ENCODE measurements at places on chromosomes 13 and 19. TPM values are rescaled to one million over a fixed set of nuclear protein-coding genes. Genes with fewer than 3 reads are reported as not detected.

Gene HSPB6
- not detected for total RNA-seq

GRCh38 chr13:29503041-29503837 lies 92.2 kb downstream of the SLC7A1 start:
- DNase-seq, result no peak

DNA sequence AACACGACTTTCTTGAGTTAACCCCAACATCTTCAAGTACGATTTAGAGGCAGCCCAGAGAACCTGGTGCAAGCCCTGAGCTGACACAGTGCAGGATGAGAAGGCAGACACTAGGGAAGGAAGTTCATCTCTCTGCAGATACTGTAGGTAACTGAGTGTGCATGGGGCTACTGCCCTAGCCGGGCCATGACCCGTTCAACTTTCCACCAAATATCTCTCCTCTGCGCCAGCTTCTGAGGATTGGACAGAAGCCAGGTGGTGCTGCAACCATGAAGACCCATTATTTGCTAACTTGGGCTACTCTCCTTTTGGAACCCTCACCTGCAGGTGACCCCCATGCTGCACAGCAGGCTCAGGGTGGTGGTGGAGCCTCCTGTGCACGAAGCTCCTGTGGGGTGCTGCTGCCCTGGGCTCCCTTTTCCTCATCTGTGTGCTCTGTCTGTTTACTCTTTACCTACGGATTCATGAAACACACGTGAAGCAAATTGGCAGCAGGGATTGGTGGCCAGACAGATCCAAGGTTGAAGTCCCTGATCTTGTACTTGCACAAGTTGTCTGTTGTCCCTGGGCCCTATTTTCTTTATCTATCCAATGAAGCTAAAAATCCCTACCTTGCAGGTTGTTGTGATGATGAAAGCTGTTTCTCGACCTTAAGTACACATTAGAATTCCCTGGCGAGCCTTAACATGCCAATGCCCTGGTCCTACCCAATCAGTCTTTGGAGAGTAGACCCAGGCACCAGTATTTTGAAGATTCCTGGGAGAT lies 227.8 kb downstream of the LACC1 start:
- no peak for DNase-seq

DNA sequence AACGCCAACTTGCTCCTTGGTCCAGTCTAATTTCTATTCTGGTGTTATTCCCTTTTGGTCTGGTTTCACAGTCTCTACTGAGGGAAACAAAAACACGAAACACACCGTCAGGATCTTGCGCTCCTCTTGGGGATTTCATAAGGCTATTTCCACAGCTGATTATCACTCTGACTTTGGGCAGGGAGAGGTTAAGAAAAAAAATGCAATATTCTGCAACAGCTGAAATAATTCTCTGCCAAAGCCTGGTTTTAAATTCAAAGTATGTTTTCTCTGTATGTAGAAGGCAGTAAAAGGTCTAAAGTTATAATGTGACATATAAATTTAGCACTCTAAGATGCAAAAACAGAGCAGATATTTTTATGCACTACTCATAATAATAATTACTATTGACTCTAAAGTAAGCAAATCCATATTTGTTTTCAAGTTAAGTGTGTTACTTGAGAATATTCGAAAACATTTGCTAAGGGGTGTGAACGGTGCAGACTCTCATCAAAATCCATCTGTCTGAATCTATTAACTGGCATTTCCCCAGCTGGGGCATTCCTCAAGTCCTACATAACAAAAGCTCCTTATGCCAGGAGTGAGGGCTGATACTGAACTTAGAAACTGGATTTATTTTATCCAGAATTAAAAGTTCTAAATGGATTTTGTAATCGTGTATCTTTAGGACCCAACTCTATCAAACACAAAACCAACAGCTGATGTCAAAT lies 38.4 kb upstream of the STARD13 start:
- DNase-seq, result no peak

DNA sequence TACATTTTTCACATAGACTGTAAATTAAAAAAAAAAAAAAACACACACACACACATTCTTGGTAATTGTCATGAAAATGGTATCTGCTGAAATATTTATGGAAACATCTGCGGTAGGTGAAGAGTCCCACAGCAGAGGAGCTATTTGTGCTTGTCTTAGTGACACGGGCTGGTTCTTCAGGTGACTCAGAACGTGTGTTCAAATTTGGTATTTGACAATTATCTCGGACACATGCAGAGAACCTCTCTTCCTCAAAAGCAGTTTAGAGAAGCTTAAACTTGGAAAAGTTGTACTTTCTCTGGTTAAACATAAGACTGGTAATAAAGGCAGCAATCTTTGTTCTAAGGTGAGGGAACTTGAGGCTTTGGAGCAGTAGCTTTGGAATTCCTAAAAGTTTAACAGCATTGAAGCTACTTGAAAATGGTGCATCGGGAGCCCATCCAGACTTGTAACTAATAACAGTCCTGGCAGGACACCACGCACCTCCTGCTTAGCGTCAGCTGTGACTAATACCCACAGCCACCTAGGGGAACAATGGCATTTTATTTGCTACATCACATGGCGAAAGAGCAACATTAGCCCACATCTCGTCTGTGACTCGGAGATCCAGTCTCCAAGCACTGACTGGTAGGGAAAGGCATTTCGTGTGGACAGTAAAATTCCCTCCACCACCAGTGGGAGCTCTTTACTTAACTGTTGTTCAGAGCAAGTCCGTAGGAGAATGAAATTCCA lies 1505.1 kb upstream of the SLC10A2 start:
- DNase-seq, result peak; percentile 87

GRCh38 chr13:101544979-101545378 lies 92.5 kb downstream of the ITGBL1 start:
- DNase-seq, result no peak

- DNase-seq, result no peak
Observed at GRCh38 chr13:108305655-108306054, 36.1 kb downstream of the TNFSF13B start.

GRCh38 chr19:31448221-31448657 lies 99.0 kb upstream of the TSHZ3 start:
- DNase-seq, result peak; percentile 52

DNA sequence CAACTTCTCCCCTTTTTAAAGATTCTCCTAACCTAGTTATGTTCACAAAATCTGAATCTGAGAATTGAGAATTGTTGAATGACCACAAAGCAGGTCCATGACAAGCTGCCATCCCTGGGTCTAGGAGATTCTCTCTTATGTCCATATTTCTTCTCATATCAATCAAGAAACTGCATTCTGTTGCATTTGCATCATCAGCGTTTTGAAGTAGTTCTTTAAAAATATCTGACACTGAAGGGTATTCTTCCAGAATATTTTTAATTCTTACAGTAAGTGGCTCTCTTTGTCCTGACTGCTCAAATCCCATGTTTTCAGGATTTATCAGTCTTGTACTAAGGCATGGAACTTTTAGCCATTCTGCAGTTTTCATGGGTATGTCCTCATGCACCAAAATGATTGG lies 94.3 kb downstream of the SACS start:
- DNase-seq, result no peak

DNA sequence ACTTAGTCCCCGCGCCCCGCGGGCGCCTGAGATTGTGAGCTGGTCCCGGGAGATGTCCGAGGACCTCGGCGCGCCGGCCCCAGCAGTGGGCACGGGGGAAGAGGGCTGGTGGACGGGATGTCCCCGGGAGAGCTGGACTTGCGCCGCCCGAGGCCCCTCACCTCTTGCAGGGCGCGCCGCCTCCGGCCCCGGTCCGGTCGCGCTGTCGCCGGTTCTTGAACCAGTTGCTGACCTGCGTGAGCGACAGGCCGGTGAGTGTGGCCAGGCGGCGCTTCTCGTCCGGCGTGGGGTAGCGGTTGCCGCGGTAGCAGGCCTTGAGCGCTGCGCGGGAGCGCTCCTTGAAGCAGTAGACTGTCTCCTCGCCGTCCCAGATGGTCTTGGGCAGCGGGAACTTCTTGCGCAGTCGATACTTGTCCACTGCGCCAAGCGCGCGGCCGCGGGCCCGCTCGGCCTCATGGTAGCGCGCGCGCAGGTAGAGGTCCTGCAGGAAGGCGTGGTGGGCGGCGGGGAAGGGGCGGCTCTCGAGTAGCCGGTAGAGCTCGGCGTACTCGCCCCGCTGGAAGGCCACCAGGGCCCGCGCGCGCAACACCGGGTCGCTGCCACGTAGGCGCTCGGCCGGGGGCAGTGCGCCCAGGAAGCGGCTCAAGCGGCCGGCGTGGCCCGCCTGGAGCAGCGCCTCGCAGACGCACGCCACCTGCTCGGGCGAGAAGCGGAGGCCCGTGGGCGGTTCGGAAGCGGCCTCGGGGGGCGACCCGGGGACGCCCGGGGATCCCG lies 984 bp downstream of the SIX5 start:
- DNase-seq, result peak; percentile 78

DNA sequence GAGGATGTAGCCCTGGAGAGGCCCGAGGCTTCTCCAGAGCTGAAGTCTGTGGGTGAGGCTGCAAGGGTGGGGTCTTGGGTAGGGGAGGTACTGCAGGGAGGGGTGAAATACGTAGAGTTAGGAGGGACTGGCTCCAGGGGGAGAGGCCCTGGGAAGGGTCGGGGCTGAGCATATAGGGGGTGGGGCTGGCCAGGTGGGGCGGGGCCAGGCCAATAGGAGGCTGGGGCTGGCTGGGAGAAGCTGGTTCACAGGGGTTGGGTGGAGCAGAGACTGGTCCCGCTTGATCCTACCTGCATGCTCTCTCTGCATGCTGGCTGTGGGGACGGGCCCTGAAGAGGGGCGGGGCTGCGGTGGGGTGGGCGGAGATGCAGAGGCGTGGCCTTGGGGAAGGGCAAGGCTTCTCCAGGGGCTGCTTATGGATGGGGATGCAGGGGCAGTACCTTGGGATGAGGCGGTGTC lies 51.9 kb downstream of the CELF5 start:
- peak; percentile 86 for DNase-seq

DNA sequence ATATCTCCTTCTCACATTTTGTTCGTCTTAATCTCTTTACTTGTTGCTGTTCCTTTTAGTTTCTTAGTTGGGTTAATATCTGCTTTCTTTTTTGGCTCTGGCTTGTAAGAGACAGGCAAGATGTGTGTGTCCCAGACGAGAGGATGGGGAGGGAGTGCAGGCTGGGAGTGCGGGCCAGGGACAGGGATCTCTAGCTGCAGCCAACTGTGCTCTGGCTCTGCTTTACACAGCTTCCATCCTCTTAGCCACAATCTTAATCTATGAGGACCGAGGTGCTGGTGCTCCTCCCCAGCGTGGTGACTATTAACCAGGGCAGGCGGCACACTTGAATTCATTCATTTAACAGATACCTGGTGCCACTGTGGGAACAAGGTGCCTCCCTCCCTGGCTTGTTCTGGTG lies 70.9 kb upstream of the WASF3 start:
- no peak for DNase-seq

- DNase-seq, result no peak
Observed at GRCh38 chr19:33630880-33631608, 9.3 kb downstream of the CHST8 start.

- DNase-seq, result peak; percentile 75
Observed at GRCh38 chr19:17950310-17951156, 16.4 kb upstream of the KCNN1 start.

DNA sequence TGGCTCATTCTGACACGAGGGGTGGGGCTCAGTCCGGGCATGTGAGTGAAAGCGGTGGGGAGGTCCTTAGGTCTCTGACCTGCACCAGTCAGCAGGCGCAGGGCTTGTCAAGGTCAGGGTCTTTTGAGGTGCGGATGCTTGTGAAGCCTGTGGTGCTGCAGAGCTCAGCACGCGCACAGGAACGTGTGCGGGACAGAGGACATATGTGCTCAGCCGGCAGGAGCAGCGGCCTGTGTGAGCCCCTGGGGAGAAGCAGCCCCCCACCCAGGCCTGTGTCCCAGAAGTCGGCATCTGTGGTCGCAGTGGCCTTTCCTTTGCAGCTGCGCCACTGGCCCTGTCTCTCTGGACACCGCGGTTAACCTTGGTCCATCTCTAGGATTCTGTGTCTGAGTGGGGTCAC lies 30.9 kb downstream of the ATP4B start:
- no peak for DNase-seq

Gene MAST1
- total RNA-seq, result 1.8 TPM

DNA sequence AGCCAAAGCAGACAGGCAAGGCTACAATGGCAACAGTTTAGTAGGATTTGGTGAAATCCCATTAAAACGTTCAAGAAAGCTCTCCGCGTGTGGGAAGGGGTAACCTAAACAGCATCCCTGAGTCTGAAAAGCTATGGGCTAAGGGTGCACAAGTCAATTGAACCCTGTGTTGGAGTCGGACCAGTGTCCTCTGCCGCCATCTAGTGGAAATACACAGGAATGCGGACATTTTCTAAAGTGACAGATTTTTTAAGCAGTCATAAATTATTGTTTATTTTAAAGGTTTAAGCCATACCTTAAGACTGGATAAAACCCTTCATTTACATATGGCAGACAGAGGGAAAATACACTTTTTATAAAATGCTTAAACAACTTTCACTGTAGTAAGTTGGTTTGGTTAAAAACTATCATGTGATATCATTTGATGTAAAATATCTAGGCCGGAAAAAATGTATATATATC lies 26.5 kb upstream of the LSM14A start:
- peak; percentile 29 for DNase-seq

Gene KIR3DL1
- total RNA-seq, result not detected

Gene RGL3
- 3.3 TPM for total RNA-seq

- no peak for DNase-seq
Observed at GRCh38 chr19:334296-335071, 10.1 kb downstream of the MIER2 start.

Gene WASF3
- not detected for total RNA-seq

GRCh38 chr13:111047326-111047725 lies 67.8 kb upstream of the ARHGEF7 start:
- no peak for DNase-seq

Gene ZNF667
- total RNA-seq, result not detected

GRCh38 chr19:14183741-14184350 lies 22.1 kb downstream of the ADGRL1 start:
- no peak for DNase-seq

DNA sequence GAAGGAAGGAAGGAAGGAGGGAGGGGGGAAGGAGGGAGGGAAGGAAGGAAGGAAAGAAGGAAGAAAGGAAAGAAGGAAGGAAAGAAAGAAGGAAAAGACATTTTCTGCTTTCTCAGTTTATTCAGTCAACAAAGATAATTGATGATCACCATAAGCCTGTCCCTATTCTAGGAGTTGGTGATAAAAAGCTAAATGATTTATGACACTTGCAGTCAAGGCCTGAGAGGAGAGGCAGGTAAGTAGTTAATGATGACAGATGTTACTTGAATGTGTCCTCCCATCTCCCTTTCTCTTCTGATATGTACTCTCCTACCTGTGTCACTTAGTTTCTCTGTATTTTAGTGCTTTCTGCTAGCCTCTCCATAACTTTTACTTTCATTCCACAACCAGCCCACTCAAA lies 141.3 kb downstream of the SLITRK6 start:
- DNase-seq, result no peak

DNA sequence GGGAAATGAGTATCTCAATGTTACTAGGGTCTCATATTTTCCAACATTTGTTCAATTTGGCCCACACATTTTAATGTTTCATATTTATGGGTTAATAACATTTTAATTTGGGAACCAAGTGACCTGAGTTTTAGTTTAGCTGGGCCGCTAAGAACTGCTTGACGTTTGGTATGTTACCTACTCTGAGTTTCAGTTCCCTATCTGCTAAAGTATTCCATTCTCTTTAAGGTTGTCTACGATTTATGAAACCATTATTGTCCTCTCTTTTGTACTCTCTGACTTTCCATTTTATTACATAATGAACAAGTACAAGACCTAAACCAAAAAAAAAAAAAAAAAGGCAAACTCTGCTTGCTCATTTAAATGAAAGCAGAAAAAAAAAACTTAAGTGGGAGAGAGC lies 89.9 kb downstream of the FGF14 start:
- DNase-seq, result no peak

- no peak for DNase-seq
Observed at GRCh38 chr13:109403012-109403421, 383.4 kb downstream of the IRS2 start.

Gene IGFL3
- total RNA-seq, result not detected

Data from Caki2 (cell line).